ENCODE measurements at places on chromosomes 3 and 15.

GRCh38 chr3:37899711-37900306, 38.1 kb downstream of the CTDSPL start:
- no peak for DNase-seq

DNA sequence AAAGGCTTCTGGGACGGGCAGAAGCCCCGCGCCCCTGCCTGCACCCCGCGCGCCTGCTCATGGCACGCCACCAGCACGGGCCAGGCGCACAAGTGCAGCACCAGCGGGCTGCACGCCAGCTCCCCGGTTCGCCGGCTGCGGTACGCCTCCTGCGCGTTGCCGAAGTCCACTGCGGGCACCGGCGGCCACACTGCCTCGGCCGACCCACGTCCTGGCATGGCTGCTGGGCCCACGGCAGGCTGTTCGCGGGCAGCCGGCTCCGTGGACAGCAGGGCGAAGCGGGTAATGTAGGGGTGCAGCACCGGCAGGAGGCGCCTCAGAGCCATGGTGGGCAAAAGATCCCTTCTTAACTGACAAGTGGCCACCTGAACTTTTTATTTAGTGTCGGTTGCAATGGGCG, 34.8 kb downstream of the MCCC1 start:
- no peak for DNase-seq

- no peak for DNase-seq
Measured at GRCh38 chr15:86392874-86393273, 313.2 kb downstream of the AGBL1 start.

DNA sequence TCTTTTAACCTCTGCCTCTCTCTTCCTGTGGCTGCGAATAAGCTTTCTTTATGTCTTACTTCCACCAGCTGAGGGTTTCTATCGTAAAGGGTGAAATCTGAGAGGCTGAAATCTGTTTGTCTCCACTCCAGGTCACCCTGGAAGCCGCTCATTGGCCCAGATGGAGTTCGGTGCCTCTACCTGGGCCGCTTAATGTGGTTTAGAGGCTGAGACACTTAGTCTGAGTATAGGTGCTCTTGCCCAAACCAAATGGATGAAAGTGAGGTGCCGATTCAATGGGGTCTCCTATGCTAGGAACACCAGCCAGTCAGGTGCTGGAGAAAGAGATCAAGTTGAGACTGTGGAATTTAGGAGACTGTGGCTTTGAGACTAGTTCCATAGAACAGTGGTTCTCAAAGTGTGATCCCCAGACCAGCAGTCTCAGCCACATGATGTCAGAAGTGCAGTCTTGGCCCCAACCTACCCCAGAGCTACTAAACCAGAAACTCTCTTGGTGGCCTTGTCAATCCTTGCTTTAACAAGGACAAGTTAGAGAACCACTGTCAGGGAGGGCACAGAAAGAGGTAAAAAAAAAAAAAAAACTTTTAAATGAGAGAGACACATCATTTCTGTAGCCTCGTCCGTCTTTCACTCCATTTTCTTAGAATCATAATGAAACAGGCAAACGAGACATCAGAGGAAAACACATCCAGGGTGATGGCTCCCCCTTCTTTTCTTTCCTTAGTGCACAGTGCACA, 54.9 kb upstream of the CCR2 start:
- DNase-seq, result no peak

DNA sequence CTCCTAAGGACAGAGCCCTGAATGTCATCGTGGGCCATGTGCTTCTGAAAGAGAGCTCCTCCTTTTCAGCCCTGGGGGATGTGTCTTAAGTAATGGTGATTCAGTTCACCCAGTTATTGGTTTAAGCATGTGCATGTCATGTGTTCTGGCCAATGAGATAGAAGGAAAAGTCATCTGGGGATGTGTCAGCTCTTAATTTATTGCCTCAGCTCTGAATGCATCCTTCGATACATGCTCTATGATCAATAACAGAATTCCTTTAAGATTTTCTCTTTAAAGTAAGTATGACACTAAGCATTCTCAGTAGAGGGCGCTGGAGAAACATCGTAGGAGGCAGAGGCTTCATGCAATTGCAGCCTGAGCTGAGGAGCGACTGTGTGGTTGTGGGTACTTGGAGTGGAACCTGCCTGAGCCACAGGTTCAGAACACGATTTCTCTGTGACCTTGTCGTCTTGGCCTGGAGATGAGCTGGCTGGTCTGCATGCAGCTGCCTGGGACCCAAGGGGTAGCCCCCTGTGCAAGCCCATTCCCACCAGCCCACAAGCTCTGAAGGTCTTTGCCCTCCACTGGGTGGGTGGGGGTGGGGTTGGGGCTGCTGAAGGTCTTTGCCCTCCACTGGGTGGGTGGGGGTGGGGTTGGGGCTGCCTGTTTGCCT, 69.5 kb downstream of the C3orf38 start:
- peak; percentile 32 for DNase-seq

DNA sequence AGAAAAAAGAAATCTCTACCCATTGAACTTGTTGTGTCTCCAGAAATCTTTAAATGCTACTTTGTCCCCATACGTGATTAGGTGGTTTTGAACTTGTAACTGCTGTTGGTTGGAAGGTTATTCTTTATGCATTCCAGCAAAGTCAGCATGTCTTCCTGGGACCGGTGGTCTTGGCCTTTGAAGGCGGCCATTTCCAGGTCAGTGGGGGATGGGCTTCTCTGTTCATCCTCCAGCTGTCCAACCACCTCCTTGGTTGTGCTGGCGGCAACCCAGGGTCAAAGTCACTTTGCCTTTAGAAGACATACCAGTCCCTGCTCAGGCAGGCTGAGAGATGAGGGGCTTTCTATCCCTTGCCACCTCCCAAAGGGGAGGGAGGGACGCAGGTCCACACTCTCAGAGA, 37.9 kb upstream of the ARL8B start:
- no peak for DNase-seq

DNA sequence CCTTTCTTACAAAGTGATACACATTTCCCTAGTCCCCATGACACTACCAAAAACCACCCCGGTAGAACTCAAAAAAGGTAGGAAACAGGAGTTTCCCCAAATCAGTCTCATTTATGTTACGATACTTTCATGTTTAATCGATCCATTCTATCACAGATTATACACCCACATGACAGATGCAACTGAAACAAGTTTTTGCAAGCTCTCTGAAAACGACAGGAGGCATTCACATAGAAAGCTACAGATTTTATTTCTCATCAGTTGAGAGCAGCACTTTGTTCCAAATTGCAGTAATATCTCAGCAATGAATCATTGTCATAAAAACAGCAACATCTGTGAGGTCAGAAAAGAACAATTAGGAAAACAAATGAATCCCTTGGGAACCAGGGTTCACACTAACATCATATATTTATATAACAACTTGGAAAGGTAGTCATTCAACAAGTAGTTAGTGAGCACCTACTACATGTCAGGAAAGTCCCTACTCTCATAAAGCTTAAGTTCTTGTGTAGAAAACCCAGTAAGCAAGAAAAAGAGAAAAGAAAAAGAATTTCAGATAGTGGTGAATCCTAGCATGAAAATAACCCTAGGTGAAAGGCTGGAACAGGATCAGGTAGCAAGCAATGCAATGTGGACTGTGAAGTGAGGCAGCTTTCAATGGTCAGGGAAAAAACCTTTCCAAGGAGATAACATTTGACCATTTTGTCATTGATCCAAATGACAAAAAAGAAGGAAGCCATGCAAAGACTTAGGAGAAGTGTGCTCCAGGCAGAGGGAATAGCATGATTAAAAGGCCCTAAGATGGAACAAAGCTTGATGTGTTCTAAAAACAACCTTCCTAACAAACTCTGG, 8.3 kb downstream of the PLD1 start:
- DNase-seq, result no peak

- DNase-seq, result no peak
Measured at GRCh38 chr3:150135287-150135721, 164.6 kb upstream of the PFN2 start.

GRCh38 chr3:15310491-15311370, 21.7 kb downstream of the SH3BP5 start:
- no peak for DNase-seq

DNA sequence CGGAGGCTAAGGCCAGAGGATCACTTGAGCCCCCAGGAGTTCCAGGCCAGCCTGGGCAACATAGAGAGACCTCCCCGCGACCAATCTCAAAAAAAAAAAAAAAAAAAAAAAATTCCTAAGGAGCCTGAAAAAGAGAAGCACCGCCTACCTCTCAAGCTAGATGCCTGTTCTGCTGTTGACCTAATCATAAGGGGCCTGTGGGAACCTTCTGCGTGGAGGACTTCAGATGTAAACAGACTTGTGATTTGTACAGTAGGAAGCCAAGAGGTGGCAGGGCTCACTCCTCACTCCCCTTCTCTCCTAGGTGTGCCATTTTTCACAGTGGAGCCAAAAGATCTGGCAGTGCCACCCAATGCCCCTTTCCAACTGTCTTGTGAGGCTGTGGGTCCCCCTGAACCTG, 3.2 kb downstream of the TYRO3 start:
- no peak for DNase-seq

- no peak for DNase-seq
Measured at GRCh38 chr3:115912372-115912771, 289.1 kb downstream of the GAP43 start.

DNA sequence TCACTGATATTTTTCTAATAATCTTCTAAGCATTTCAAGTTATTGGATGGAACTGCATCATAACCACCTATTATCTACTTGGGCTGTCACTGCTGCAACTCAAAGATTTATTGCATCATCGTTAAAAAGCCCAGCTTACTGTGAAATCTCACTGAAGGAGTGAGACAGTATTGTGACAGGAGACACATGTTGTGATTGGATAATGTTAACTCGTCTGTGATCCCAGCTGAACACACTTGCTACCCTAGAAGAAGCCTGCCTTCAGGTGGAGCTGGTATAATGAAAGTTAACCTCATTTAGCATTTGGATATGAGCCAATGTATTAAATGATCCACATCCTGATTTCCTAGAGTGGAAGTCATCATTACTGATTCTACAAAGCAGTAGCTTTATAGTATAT, 138.1 kb downstream of the MAP2K5 start:
- DNase-seq, result no peak

GRCh38 chr15:50182219-50183013, 420 bp downstream of the SLC27A2 start:
- DNase-seq, result no peak
